ENCODE measurements at places on chromosomes 2 and 18.

DNA sequence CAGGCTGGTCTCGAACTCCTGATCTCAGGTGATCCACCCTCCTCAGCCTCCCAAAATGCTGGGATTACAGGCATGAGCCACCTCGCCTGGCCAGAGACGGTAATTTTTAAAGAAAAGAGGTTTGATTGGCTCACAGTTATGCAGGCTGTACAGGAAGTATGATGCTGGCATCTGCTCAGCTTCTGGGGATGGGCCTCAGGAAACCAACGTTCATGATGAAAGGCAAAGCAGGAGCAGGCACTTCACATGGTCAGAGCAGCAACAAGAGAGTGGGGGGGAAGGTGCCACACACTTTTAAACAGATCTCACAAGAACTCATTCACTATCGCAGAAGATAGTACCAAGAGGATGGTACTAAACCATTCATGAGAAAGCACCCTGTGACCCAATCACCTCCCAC lies 38.0 kb upstream of the GPD2 start:
- no peak for DNase-seq

DNA sequence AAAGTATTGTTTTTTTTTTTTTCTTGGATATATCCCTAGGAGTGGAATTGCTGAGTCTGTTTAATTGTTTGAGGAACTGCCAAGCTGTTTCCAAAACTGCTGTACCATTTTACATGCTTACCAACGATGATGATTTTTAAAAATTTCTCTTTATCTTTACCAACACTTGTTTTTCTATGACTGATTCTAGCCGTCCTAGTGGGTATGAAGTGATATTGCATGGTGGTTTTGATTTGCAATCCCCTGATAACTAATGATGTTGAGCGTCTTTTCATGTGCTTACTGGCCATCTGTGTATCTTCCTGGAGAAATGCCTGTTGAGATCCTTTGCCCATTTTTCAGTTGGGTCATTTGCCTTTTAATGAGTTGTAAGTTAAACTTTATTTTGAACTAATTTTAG lies 8.8 kb upstream of the AOX1 start:
- no peak for DNase-seq

DNA sequence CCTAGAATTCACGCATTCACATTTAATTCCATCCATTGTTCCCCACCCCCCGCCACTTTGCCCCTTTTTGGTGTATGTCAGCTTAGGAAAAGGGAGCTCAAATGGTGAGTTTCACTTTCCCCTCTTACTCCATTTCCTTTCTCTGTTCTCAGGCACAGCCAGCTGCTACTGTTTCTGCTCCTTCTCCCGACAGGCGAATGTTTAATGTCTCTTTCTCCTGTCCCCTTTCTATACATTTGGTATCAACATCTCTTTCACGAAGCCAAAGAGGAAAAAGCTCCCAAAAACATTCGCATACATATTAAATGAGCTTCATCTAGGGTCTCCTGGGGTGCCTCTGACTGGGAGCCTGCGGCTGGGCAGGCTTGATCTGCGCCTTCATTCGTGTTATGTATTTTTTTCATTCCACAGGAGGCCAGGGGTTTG lies 124.2 kb upstream of the SATB2 start:
- no peak for DNase-seq

GRCh38 chr2:36618381-36618780 lies 20.4 kb upstream of the FEZ2 start:
- no peak for DNase-seq

- no peak for DNase-seq
These were observed 193.2 kb upstream of the TPO start for GRCh38 chr2:1219901-1220573.

GRCh38 chr2:9897846-9898245 lies 53.6 kb upstream of the GRHL1 start:
- no peak for DNase-seq

GRCh38 chr18:13252686-13253410 lies 34.3 kb downstream of the LDLRAD4 start:
- DNase-seq = no peak

- DNase-seq = no peak
These were observed 73.5 kb downstream of the EPC2 start for GRCh38 chr2:148718039-148718438.

DNA sequence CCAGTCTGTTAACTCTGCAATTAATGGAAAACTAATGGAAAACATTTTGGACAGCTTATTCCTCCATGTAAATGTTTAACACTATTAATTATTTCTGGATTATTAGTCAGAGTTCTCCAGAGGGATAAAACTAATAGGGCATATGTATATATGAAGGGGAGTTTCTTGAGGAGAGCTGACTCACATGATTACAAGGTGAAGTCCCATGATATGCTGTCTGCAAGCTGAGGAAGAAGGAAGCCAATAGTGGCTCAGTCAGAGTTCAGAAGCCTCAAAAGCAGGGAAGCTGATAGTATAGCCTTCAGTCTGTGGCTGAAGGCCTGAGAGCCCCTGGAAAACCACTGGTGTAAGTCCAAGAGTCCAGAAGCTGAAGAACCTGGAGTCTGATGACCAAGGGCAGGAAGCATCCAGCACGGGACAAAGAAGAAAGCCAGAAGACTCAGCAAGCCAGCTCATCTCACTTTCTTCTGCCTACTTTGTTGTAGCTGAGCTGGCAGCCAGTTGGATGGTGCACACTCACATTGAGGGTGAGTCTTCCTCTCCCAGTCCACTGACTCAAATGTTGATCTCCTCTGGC lies 136.0 kb downstream of the PTH2R start:
- no peak for DNase-seq

- no peak for DNase-seq
These were observed 730.8 kb downstream of the DCC start for GRCh38 chr18:53070788-53071187.

DNA sequence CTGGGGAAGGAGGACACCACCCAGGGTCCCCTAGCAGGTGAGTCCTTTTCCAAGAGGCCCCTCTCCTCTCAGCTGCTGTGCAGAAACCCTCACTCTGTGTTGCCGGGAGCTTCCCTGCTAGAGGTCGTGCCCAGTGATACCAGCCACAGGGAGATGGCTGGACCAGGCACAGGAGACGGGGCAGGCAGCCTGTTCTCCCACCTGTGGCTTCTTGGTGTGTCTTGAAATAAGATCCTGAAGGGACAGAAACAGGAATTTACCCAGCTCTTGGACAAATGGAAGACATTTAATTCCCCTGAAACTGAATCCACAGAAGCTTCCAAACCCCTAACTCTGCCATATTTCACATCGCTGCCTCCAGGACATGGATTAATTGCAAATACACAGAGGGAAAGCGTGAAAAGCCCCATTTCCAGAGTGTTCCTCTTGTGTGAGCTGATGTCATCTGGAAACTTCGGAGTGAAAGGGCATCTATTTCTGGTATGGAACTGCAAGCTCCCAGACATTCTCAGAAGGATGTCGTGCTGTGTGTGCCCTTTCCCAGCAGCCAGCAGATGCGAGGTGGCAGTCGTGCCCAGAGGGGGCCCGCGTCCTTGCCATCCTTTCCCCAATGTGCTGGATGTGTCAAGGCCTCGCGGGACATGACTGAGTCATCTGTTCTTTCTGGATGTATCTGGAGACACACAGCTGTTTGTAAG lies 177.7 kb downstream of the SEPTIN10 start:
- DNase-seq = no peak

GRCh38 chr18:54466248-54467005 lies 108.7 kb downstream of the C18orf54 start:
- DNase-seq = no peak

- no peak for DNase-seq
These were observed 1077.3 kb upstream of the TMEFF2 start for GRCh38 chr2:193272011-193272410.

- no peak for DNase-seq
These were observed 80.3 kb upstream of the TSPYL6 start for GRCh38 chr2:54336136-54336976.

DNA sequence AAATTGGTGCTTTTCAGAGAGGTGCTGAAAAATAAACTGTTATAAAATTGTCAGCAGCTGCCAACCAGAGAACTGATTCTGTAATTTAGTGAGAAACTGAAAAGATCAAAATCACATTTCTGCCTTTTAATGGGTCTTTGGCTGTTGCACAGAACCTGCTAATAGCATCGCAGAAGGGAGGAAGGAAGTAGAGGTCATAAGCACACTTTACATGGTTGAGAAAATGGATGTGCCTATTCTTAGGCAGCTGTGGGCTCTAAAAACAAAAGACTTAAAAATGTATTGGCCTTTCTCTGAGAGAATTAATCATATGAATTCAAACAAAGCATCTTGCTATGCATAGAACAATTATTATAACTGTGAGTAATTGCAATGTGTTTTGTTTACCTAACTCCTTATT lies 1186.9 kb downstream of the DSC3 start:
- no peak for DNase-seq

DNA sequence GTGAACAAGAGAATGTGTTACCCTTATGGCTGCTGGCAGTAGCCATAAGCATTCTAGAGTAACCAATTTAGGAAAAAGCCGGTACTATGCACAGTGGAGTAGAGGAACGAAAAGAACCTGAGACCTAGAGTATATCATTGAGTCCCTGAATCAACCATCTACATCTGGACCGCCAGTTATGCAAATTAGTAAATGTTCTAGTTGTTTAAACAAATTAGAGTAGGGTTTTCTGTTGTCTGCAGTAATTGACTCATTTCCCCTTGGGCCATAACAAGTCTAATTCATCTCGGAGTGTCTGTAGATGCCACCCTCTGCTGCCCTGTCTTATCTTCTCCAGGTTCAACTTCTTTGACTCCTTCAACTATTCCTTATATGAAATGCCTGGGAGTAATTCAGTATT lies 60.1 kb upstream of the CAPN13 start:
- no peak for DNase-seq

DNA sequence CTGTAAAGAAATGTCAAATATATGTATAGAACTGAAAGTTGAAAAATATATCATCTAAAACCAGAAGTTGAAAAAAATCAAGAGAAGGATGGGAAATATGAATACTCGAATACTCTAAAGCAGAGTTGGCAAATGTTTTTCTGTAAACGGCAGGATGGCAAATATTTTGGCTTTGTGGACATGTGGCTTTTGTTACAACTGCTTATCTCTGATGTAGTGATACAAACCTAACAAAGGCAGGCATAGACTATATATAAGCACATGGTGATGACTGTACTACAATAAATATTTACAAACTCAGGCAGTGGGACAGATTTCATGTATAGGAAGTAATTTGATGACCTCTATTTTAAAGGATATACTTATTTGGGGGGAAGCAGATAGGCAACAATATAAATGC lies 224.6 kb upstream of the LRRTM4 start:
- no peak for DNase-seq

- DNase-seq = no peak
These were observed 6.5 kb upstream of the KCNG2 start for GRCh38 chr18:79790996-79791972.

DNA sequence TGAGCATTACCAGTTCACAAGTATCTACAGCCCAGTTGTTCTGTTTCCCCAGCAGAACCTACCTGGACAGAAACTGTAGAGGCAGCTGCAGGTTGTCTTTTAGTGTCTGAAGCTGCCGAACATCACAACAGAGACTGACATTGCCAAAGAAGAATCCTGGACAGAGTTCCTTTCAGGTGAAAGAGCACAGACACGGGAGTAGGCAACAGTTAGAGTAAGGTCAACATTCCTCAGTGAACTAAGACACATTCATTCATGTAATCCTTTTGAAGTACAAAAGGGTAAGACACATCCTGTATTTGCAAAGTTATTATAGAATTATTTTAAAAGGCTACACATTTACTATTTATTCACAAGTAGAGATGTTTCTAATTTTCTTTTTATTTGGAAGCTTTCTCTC lies 14.3 kb downstream of the NPC1 start:
- DNase-seq = no peak

- DNase-seq = no peak
These were observed 38.4 kb downstream of the NPPC start for GRCh38 chr2:231887756-231888155.

DNA sequence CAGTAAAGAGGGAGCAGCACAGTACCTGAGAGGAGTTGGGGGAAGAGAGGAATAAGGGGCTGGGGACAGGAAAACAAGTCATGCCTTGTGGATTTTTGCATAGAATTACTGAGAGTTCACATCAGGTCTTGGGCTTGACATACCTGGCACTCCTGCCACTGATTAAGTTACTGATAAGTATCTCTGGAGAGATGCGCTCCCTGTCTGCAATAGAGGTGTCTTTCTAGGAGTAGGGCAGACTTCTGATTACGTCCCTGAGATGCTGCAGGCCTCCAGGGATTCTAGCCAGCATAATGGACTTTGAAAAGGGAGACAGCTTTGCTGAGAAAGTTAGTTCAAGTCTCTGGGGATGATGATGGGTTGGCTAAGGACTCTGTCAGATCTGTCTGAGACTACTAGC lies 69.4 kb downstream of the CHRNA1 start:
- no peak for DNase-seq

DNA sequence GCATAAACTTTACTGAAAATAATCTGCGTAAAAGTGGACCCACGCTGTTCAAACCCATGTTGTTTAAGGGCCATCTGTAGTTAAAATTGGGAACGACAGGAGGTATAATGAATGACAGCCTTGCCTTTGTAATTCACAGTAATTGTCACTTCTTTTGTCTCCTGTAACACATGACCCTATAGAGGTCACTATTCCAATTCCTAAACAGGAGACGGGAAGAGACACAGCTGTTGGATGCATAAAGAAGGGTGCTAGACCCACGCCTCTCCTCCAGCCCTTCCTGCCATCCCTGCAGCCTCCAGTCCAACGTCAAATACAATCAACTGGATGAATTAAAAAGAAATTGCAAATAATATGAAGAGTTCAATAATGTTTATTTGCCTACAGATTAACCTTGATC lies 63.1 kb upstream of the NFATC1 start:
- no peak for DNase-seq

- no peak for DNase-seq
These were observed 13.5 kb upstream of the GALNT13 start for GRCh38 chr2:153858250-153858649.

GRCh38 chr2:28412625-28413151 lies 20.0 kb downstream of the FOSL2 start:
- no peak for DNase-seq

DNA sequence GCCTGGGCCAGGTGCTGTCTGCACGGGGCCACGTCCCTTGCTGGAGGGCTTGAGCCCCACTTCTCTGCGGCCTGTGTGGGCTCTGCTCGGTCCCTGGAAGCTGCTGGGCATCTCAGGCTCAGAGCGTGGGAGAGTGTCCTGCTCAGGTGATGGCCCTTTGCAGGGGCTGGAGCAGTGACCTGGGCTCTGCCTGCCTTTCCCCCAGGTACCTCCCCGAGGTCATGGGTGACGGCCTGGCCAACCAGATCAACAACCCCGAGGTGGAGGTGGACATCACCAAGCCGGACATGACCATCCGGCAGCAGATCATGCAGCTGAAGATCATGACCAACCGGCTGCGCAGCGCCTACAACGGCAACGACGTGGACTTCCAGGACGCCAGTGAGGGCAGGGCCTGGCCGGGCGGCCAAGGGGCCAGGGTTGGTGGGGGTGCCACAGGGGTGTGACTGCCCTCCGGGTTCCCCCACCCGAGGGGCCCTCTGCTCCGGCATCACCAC lies 29.9 kb downstream of the GPC1 start:
- no peak for DNase-seq
